ENCODE measurements at places on chromosomes 5 and 9.
A peak's percentile ranks its signal among the peaks of the same experiment; 100 is the strongest.

- DNase-seq: peak; percentile 31
Observed at GRCh38 chr9:114178756-114179450, 23.6 kb downstream of the COL27A1 start.

- DNase-seq: no peak
Observed at GRCh38 chr5:172602783-172603231, 38.3 kb upstream of the NEURL1B start.

DNA sequence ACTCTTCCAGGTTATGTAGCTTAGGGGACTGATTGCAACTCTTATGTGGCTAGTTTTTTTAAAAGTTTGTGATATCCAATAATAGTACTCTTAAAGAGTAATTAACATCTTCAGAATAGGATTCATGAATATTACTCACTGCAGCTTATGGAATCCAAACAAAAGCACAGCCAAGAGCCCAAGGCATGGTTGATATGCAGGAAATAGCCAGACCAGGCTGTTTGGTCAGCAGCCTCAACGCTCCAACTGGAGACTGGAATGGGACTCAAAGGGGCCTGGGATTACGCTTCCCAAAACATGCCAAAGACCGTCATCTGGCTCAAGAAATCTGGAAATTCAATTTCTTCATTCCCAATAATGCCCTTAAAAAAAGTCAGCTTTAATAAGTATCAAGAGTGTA lies 268.6 kb downstream of the SEC61B start:
- peak; percentile 37 for DNase-seq

- DNase-seq: no peak
Observed at GRCh38 chr5:73523861-73524260, 25.6 kb downstream of the BTF3 start.

DNA sequence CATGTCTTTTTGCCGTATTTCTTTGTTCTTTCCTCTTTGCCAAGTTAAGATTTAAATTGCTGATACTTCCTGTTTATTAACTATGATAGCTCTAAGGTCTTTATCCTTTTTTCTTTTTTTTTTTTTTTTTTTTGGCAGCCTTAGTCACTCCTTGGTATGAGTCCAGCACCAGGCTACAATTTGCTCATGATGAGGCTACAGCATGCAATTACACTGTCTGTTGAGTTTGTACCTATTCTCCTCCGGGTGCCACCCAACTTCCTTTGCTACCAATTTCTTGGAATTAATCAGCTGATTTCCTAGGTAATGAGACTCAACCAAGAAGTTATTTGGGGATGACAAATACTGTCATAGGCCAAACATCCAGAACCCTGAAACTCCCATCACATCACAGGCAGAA lies 25.5 kb downstream of the ACTL7B start:
- no peak for DNase-seq

DNA sequence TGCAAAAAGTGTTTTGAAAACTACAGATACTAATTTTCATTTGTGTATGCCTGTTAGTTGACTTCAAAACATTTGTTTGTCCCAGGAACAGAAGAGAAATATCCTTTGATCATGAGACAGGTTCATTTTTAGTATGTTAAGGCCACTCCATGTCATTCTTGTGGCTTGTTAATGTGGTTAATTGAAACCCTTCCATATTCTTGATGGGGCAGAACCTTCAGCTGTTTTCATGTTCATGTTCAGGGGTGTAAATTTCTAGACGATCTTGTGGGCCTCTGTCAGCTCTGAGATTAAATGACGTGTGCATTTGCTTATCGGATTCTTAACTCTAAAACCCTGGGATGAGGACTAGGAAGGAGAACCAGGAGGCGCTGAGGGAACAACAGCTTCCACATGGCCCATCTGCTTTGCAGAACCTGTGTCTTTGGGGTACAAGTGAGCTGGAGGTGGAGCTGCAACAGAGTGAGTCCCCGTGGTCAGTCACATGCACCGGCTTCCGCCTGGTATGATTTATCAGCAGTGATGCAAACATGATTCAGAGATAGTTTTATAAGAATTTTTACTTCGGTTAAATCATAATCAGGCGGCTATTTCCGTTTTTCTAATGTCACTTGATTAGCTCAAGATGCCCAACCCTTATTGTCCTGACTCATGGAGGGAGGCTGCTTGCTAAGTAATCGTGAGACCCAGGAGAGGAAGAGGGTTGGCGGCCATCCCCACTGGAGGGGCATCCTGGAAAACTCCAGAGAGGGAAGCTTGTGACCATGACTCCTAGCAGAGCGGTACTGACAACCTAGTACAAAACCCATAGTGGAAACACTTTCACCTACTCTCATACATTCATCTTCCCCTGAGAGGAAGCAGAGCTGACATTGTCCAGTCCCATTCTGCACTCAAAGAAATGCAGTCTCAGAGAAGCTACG lies 138.4 kb downstream of the C9orf152 start:
- DNase-seq: peak; percentile 66

- DNase-seq: no peak
Observed at GRCh38 chr5:78705826-78706225, 57.3 kb upstream of the LHFPL2 start.

DNA sequence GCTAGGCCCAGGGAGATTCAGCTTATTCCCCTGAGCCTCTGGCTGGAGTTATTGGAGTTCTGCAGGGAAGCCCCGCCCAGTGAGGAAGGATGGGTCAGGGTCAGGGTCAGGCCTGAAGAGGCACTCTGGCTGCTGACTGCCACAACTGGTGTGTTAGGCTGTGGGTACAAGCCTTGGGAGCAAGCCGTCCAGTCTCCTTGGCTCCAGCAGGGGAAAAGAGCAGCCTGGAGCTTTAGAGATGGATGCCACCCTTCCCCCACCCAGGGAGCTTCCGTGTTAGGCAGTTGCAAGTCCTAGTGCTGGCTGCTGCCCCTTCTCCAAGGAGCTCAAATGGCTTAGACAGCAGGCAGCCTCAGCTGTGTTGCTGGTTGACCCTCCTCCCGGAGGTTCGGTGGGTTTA lies 34.4 kb upstream of the TAF11L2 start:
- DNase-seq: no peak
